ENCODE measurements at places on chromosomes 2 and 18. TPM values are rescaled to one million over a fixed set of nuclear protein-coding genes. Genes with fewer than 3 reads are reported as not detected.

Gene DSC2
- polyA plus RNA-seq: not detected

- no peak for DNase-seq
Measured at GRCh38 chr2:10575609-10576280, 114.0 kb downstream of the NOL10 start.

- DNase-seq: no peak
Measured at GRCh38 chr18:36590621-36591580, 237.9 kb downstream of the TPGS2 start.

GRCh38 chr18:49243391-49243790 is 217.1 kb downstream of the DYM start:
- DNase-seq: no peak

DNA sequence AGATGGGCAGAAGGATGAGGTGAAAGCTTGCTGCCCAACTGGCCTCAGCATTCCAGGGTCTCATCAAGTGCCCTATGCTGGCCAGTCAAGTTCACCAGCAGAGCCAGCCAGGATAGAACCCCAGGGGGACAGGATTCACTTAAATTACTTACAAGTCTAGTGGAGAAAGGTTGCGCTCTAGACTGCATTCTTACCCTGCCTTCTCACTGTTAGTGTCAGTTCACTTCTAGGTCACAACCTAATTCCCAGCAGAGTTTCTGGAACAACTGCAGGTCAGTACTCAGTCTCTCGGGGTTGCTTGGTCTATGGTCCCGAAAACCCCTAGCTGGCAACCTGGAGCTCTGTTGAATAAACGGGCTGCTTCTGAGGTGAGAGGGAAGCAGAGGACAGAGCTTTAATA is 32.9 kb upstream of the GALNT14 start:
- no peak for DNase-seq

Gene CFAP53
- 1.6 TPM for polyA plus RNA-seq

Data from SK-N-SH (cell line).